ENCODE measurements at places on chromosomes 1 and 21. TPM values are rescaled to one million over a fixed set of nuclear protein-coding genes. Genes with fewer than 3 reads are reported as not detected.

BCAR3 gene
- 98.0 TPM for total RNA-seq

ZBTB8B gene
- total RNA-seq: not detected

CASP9 gene
- total RNA-seq: 6.6 TPM

SAMD11 gene
- 0.08 TPM for total RNA-seq

OR2L13 gene
- total RNA-seq: 0.23 TPM

CFH gene
- 5.5 TPM for total RNA-seq

SYT6 gene
- not detected for total RNA-seq
